ENCODE measurements at places on chromosomes 4 and X.

- DNase-seq: no peak
These were observed 299.3 kb upstream of the HS3ST1 start for GRCh38 chr4:11727903-11728564.

DNA sequence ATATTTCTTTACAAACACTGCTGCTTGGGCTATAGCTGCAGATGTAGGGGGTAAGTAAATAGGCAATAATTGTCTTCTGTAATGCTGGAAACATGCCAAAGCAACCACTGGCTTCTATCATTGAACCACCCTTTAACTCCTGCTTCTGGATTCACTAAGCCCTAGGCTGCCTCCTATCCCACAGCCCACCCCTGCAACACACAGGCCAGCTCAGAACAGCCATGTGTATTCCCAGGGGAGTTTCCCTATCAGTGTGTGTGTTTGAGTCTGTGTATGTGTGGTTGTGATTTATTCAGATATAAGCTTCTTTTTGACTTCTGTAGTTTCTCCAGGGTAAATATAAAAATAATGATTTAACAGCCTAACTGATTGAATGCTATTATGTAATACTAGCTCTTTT, 291.3 kb downstream of the PCDH10 start:
- DNase-seq: no peak

DNA sequence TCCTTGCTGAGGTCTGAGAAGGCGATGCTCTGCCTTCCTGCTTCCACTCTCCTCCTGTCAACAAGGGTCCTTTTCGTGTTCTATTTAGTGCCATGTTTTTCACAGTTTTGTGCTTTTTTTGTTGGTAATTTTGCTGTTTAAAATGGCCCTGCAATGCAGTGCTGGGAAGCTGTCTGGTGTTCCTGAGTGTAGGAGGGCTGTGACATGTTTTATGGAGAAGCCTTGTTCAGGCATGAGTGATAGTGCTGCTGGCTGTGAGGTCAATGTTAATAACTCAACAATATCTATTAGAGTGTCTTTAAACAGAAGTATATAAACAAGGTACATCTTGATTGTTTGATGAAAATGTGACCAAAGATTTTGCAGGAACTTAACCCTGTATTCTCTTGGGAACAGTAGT, 27.6 kb downstream of the CLCN4 start:
- DNase-seq: no peak

GRCh38 chr4:106869551-106869950, 166.6 kb downstream of the DKK2 start:
- DNase-seq: no peak

Measured in NCI-H2081 treated with DMSO at 0.1 percent for 48 hours (cell line).